ENCODE measurements at places on chromosomes 4 and X.

DNA sequence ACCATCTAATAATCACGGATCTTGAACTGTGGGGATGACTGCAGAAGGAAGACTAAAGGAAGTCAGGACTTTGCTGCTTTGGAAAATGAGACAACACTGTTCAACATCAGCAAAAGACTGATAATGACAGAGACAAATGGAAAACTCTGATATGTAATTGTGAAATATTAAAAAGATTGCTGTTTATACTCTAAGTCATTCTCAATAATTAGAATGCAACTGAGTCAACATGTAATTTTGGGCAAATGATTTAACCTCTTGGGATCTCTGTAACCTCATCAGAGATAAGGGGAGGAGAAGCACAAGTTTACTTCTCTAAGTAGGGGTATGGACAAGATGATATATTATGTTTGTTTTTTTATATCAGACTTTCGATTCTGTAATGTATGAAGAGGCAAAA lies 121.9 kb downstream of the GASK1B start:
- DNase-seq, result no peak

- no peak for DNase-seq
These were observed 182.7 kb downstream of the BCOR start for GRCh38 chrX:39915081-39915480.

- no peak for DNase-seq
These were observed 100.7 kb upstream of the PTPN13 start for GRCh38 chr4:86493460-86493859.

DNA sequence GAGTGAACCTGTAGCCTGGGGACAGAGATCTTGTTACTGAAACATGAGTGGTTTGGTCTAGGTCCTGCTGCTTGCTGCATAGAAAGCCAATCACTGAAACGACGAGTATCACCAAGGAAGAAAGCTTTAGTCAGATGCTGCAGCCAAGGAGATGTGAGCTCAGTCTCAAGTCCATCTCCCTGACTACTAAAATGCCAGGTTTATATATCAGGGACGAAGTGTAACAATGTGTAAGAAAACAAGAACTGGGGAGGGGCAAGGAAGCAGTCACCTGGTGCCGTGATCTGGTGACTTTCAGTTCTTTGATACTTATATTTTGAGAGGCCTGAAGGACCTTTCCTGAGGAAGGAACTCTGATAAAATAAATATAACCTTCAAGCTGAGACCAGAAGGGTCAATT lies 19.6 kb upstream of the ABRAXAS1 start:
- no peak for DNase-seq

DNA sequence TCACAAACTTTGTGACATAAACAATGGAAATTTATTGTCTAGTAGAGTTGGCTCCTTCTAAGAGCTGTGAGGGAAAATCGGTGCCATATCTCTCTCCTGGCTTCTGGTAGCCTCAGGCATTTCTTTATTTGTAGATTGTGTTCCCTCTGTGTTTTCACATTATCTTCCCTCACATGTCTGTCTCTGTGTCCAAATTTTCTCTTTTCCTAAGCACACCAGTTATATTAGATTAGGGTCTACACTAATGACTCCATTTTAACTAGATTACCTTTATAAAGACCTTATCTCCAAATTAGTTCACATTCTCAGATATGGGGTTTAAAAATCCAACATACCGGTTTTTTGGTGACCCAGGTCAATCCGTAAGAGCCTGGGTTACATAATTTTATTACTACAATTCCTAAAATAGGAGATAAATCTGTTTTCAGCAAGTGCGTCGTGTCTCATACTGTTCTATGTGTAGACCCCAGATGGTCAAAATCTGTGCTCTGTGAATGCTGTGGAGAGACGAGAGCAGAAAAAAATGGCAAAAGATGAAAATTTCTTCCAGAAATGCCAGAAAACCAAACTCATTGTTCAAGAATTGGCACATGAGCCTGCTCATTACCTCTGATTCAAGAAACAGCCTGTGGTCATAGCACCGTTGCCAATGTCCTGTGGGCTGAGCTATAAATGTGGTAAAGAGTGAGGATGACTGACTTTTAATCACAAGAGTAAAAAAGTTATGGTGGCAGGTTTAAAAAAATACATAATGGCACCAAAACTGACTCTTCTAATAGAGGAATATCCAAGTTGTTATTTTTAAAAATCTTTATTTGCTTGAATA lies 574.7 kb downstream of the PCDH7 start:
- no peak for DNase-seq

GRCh38 chrX:40168480-40169011 lies 70.8 kb upstream of the BCOR start:
- peak; percentile 54 for DNase-seq

GRCh38 chr4:112504807-112505206 lies 11.2 kb downstream of the NEUROG2 start:
- DNase-seq, result no peak

All from eye (tissue), 1 donor.